ENCODE measurements at places on chromosomes 3 and 15.

GRCh38 chr3:175153595-175153994 lies 294.5 kb downstream of the NAALADL2 start:
- no peak for DNase-seq

GRCh38 chr3:194736277-194736895 lies 50.7 kb downstream of the FAM43A start:
- DNase-seq, result no peak

GRCh38 chr3:25689226-25689625 lies 24.5 kb upstream of the TOP2B start:
- DNase-seq, result no peak

GRCh38 chr15:64742385-64742784 lies 33.0 kb downstream of the RBPMS2 start:
- DNase-seq, result no peak

DNA sequence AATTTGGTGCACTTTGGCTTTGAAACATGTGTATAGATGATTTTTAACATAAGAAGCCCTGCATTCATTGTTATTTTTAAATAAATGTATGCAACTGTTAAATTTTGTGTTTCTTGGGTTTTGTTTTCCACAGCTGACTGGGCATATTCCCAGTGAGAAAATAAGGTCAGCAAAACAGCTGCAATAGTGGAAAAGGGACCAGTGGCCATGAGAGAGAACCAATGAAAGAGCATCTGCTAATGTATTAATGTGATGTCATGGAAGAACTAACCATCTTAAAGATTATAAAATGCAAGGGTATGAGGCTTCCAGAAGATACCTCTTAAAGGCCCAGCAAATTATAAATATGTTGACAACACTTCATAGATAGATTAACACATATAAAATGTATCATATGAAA lies 31.0 kb upstream of the KBTBD12 start:
- DNase-seq, result no peak

DNA sequence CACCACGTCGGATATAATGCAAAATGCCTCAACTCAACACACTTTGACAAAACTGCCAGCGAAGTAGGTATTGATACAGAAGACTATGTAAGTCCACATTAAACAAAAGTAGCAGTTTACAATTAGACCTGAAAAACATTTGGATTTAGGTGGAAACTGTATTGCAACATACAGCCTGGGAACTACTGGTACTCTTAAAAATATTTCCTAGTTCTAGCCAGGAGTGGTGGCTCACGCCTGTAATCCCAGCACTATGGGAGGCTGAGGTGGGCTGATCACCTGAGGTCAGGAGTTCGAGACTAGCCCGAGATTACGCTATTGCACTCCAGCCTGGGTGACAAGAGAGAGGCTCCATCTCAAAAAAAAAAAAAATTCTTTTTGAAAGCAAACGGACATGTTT lies 246.2 kb downstream of the ZBTB20 start:
- no peak for DNase-seq

DNA sequence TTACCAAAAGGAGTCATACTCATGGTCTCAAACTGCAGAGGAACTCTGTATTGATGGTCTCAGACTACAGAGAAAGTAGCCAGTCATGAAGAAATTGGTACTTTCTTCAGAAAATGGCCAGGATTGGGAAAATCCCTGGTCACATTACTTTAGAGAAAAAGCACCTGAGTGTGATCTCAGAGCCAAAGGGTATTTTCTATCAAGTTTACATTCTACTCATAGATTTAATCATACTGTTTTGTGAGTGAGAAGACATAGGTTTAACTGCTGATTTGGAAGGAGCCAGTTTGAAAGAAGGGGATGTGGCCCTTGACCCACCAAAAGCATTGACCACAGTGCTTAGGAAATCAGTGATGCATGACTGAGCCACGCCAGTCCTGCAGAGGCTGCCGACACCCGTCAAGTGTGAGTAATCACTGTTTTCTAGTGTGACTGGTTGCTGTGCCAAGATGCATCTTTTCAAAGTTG lies 203.6 kb downstream of the AKAP13 start:
- peak; percentile 79 for DNase-seq

DNA sequence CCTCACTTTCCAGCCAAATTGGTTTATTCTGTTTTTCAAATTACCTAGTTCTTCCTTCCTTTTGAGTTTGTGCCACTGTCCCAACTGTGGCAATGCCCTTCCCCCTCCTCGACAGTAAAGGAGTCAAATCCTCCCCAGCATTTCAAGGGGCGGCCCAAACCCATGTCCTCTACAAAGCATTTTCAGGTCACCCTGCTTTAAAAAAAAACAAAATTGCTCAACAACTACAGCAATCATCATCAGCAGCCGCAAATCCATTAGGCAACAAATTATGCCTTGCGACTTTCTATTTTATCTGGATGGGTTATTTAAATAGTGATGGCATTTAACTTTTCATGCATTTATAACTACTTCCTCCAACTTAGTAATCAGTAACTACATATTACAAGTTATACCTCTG lies 32.7 kb downstream of the PLD1 start:
- no peak for DNase-seq

- DNase-seq, result peak; percentile 59
Observed at GRCh38 chr3:51538115-51538458, 432 bp upstream of the RAD54L2 start.

GRCh38 chr15:57500979-57501576 lies 90.6 kb upstream of the MYZAP start:
- no peak for DNase-seq

DNA sequence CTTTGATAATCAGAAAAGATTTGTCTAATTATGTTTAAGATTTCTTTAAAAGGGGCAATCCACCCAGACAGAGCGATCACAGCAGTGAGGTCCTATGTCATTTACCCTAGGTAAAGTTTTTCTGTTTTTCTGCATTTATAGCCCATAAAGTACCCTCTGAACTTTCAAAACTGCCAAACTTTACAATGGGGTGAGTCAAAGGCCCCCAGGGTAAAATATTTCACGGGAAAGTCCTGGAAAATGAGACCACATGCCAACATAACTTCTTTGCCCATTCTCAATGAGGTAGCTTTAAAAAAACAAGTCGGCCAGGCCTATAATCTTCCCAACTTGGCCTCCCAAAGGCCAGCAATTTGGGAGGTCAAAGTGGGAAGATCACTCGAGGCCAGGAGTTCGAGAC lies 53.0 kb downstream of the SUCLG2 start:
- no peak for DNase-seq

- no peak for DNase-seq
Observed at GRCh38 chr3:54621184-54621583, 306.7 kb downstream of the LRTM1 start.

DNA sequence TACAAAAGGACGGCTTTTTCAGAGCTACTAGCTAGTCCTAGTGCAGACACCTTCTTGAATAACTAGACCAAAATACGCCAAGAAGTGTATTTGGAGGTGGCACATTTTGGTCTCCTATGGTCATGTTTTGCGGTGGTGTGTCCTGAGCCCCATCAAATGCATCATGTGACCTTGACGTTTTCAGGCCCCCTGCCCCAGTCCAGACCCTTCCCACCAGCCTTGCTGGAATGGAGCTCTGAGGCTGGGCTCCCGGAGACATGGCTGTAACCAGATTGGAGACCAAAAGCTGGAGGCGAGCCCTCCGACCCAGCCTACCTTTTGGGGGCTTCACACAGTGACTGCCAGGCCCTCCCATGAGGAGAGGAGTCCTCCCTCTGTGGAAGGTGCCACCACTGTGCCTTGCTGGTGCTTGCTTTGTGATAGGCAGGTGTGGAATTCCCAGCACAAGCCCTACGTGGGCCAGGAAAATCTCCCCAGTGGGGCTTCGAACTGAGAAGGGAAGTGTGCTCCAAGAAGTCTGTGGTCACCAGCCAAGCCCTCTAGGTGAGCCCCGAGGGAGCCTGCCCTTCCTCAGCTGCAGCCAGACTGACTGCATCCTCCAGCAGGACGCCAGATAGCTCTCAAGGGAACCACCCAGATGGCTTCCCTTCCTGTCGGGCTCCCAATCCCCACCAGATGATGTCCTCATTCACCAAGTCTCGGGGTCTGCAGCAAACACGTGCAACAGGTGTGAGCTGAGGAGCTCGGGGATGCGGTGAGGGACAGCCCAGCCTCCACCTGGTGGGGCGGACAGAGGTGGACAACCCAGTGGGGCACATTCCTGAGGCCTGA lies 126.2 kb downstream of the ASB7 start:
- DNase-seq, result no peak

DNA sequence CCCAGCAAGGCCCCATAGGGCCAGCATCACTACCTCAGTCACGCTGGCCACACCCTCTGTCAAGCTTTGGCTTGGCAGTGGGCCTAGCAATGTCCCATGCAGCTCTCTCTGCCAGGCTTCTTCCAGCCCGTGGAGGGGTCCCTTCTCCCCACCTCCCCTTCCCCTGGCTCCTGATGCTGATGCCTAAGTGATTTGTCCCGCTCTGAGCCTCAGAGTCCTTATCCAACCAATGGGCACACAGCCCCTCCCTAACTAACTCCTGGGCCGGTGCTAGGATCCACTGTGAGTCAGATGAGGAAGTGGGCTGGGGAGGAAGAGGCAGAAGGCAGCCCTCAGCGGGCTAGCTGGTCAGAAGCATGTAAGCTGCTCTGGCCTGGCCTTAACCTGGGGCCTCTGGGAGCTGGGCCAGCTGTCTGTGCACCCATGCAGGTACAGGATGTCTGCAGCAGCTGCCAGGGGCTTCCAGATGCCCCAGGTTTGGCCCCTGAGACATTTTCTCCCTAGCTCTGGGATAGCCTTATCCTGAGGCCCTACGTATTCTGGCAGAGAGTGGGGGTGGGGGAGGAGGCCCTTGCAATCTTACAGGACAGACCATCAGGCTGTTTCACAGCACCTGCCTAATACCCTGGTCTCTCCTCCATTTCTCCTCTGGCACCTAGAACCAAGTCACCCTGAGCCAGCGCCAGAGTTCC lies 740 bp upstream of the ZBTB47 start:
- DNase-seq, result no peak

DNA sequence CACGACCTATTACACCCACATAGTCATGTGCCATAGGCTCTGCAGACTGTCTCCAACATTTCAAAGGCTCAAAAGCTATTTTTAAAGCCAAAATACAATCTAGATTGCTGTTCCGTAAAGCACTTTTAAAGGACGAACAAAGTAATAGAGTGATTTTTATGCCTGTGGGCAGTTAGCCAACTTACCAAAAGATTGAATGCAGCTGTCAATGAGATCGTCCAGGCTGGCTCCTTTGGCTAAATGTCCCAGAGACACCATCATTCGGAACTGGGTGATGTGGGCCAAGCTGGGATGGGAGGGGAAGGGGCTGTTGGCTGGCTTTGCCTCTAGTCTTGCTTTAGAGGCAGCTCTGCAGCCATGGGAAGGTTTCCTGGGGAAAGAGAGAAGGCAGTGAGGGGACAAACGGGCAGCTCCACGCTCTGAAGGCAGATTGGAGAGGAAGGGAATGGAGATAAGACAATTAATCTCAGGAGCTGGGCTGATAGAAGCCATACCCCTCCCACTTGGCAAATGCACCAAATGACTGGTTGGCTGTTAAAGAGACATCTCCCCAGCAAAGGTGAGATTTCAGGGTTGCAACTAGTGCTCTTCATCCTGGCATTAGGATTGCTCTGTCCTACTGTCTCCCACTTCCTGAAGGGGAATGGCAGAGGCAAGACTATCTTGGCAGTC lies 4.8 kb downstream of the RASGRP1 start:
- no peak for DNase-seq

DNA sequence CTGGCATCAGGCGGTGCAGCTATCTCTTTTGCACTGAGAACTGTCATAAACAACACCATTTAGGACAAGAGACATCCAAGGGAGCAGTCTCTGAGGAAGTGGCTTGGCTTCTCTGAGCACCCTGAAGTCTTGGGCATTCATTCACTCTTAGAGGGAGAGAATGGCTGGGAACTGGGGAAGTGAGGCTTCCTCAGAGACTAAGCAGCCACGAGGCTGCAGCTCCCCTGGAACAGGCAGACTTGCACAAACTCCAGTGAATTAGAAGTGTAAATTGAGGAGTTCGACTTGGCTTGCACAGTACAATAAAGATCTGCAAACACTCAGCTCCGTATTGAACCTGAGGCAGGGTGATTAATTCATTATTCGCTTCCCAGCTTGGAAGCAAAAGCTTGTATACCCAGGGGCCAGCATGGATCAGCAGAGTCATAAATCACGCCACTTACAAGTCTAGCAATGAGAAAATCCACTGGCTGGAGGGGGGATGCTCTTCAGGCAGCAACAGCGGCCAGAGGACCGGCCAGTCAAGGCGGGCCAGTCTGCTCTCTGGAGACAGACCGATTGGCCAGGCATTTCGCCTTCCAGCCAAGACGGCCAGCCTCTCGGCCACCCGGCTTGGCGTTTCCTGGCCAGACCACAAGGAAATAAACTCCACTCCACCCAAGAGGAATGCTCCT lies 118.8 kb upstream of the ADPGK start:
- no peak for DNase-seq

DNA sequence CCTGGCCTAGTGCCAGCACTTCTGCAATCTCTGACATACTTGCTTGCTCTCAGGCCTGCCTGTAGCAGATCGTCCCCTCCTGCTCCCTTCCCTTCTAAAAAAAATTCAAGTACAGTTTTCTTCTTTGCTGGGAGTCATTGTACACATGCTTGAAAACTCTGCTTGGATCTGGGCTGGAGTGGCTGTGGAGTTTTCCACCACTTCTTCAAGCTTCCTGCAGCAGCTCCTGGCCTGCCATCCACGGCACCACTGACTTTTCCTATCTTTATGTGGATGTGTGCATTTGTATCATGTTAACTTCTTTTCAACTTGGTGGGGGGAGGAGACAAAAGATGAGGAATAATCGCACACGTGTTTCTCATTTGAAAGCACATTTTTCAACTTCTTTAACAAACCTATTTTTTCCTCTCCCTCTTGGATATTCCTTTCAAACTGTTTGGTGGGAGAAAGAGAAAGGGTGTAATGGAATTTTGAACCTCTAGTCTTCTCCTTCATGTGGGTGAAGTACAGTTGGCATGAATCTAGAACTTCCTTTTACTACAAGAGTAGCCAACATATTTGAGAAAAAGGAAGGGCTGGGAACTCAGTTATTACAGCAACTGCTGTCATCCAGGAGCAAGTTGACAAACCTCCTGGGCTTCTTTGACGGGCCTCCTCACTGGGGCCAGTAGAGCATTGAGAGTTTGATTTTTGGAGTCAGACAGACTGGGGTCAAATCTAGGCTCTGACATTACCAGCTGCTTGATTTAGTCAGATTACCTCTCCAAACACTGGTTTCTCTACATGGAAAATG lies 61.2 kb upstream of the LRTM1 start:
- no peak for DNase-seq

DNA sequence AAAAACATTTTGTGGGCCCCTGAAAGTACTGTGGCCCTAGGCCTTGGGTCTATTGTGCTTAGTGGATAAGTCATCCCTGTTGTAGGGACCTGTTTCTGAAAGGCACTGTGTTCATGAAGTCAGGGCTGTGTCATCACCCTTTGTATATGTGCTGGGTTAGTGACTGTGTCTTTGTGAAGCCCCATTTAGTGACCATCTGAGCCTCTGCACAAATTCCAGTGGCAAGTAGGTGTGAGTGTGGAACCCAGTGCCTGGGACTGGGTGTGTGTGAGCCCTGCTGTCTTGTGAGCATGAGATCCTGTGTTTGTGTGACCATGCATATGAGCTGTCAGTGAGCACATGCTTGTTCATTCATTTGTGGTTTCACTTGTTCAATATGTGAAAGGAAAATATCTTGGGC lies 1.2 kb upstream of the HYAL1 start:
- no peak for DNase-seq
